ENCODE measurements at places on chromosomes 16 and 17. TPM values are rescaled to one million over a fixed set of nuclear protein-coding genes. Genes with fewer than 3 reads are reported as not detected.

GRCh38 chr16:20674684-20675487, 22.6 kb downstream of the ACSM1 start:
- DNase-seq = peak; percentile 37

DNA sequence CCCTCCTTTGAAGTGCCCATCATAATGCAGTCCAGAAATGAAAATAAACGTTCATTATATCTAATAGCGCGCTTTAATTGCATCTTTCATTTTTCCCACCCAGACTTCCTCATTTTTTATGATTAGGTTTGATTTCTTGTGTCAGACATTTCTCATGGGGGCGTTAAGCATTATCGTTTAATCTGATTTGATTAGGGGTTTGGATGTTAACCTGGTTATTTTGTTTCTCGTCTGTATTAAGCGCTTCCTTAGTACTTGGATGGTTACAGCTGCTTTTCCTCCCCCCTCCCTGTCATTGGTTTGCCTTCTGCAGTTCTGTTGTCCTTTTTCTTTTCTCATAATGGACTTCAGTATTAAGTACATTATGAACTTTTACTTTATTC, 540 bp downstream of the MFSD11 start:
- DNase-seq = no peak

GRCh38 chr17:51908841-51909537, 249.5 kb downstream of the CA10 start:
- no peak for DNase-seq

GRCh38 chr17:66508896-66509844, 206.8 kb downstream of the PRKCA start:
- no peak for DNase-seq

GRCh38 chr16:26806657-26807056, 260.1 kb upstream of the C16orf82 start:
- DNase-seq = no peak

Gene CYGB
- total RNA-seq = 2.1 TPM

Measured in GM23338 (cell line).